ENCODE measurements at places on chromosomes 16 and 17.

DNA sequence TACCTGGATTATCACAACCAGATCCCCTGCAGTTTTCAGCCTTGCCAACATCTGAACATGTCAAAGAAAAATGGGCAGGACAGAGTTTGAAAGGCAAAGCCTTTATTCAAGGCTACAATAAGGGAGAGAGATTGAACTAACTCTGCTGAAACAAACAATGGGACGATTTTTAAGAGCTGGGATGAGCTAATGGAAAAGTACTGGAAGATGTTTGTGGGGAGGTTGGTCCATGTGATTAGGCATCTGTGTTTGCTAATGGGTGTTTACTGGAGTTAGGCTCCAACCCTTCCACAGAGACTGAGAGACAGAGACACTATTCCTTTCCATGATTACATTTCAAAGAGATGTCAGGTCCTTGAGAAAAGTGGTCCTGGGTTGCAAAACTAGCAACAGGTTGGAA is 35.0 kb upstream of the HSBP1 start:
- DNase-seq, result no peak

- DNase-seq, result no peak
These were observed 231.2 kb downstream of the FOXL1 start for GRCh38 chr16:86809458-86809955.

DNA sequence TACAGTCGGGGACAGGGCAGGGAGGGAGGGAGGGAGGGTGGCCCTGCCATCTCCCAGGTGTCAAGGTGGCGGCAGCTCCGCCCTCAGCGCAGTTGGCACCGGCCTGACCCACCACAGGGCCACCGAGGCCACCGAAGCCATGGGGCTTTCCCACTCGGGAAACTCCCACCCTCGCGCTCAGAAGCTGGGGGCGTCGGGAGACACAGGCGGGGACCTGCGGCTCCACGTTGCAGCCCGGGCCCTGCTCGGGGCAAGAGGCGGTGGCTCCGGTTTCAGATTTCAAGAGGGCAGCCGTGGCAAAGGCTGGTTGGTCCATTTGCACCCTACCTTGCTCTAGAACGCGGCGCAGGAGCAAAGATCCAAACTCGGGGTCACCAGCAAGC is 544 bp downstream of the CYB561 start:
- DNase-seq, result peak; percentile 35

GRCh38 chr17:68782789-68783188 is 172.4 kb downstream of the ABCA8 start:
- DNase-seq, result no peak
